ENCODE measurements at places on chromosomes 5 and 9.
A peak's percentile ranks its signal among the peaks of the same experiment; 100 is the strongest.

DNA sequence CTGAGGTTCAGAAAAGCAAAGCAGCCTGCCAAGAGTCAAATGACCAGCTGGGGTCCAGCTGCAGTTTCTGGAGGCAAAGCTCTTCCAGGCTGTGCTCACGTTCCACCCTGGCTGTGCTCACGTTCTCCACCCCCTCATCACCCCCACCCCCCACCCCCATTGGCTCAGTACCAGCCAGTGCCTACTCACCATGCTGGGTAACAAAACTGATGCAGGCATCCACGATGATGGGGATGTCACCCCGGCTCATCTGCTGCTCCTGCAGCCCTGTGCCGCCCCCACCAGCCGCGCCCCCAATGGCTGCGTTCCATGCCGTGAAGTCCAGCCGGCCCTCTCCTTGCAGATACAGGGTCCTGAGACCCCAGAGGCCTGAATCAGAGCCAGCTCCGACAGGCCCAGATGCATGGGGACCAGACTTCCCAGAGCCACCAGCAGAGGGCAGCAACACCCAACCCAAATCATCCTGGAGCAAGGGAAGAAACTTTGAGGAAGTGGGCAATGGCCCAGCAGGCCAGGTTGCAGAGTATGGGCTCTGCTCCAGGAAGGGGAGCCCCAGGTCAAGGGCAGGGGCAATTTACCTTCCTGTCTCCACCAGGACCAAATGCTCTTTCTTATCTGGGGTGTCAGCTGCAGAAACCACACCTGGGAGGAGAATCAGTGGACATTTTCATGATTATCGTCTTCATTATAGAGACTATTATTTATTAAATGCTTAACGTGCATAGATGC, 13.7 kb upstream of the FCHSD1 start:
- peak; percentile 70 for DNase-seq

GRCh38 chr9:99411068-99411467, 189.0 kb downstream of the SEC61B start:
- peak; percentile 77 for DNase-seq

- DNase-seq = no peak
Observed at GRCh38 chr9:118104363-118104762, 400.2 kb downstream of the TLR4 start.

GRCh38 chr5:57486027-57486602, 3.5 kb upstream of the ACTBL2 start:
- DNase-seq = no peak

- peak; percentile 40 for DNase-seq
Observed at GRCh38 chr9:86722706-86723075, 224.6 kb downstream of the GAS1 start.

GRCh38 chr5:31911291-31912265, 262.5 kb downstream of the GOLPH3 start:
- no peak for DNase-seq

DNA sequence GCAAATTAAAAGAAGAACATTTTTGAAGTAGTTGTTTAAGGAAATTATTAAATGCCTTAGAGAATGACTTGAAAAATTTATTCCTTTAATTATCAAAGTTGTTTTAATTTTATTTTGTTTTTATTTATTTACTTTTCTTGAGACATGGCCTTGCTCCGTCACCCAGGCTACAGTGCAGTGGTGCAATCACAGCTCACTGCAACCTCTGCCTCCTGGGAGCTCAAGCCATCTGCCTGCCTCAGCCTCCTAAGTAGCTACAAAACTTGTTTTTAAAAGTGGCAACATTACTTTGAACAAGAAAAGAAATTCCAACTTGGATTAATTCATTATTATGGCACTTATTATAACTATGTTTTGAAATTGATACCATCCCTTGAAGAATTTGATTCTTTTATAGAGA, 29.0 kb downstream of the CDO1 start:
- DNase-seq = no peak

DNA sequence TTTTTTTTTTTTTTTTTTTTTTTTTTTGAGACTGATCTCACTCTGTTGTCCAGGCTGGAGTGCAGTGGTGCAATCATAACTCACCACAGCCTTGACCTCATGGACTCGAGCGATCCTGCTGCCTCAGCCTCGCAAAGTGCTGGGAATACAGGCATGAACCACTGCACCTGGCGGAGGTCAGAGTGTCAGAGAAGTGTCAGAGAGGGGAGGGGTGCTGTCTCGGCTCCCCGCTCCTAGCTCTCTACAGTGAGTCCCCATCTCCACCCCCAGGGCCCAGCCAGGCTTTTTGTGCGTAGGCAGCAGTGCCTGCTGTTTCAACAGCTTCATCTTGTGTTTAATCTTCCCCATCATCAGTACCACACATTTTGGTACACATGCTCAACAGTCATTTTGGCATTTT, 38.3 kb downstream of the SAR1B start:
- DNase-seq = no peak

- peak; percentile 36 for DNase-seq
Observed at GRCh38 chr5:118224546-118224945, 763.8 kb downstream of the DTWD2 start.

- DNase-seq = peak; percentile 85
Observed at GRCh38 chr5:52853650-52854049, 65.9 kb downstream of the ITGA1 start.

DNA sequence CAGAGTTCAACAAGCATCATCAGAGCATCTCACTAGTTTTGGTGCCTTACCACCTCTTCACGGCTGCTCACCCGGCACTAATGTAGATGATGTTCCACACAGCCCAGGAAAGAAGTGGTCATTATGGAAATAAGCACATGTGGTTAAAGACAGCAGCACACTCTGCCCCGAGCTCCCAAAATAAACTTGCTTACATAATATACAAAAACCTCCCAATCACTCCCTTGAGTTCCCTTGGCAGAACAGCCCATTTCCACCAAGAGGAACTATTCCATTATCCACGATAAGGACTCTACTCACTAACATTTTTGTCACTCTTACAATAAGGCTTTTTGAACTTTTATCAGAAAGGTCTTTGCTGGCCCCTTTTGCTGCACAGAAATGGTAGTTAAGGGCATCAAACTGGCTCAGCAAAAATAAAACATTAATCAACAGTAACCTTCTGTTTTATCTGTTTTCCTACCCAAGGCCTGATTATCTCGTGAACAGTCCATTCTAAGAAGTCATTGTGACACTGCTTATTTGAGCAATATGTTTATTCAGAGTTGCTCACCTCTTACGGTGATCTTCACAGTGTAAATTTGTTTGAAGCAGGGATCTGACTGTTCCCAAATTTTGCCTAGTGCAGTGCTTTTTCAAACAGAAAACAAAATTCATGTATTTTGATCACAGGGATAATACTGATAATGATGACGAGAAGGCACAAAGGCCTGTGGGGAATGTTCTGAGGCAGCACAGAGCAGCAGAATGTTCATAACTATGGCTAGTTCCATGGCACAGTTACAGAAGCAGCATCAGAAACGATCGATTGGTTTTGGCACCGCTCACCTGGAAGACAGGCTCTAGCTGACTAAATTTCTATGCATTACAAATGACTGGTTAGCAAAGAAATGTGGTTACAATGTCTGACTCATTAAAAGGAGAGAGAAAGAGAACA, 399.8 kb upstream of the PIK3R1 start:
- DNase-seq = peak; percentile 4
